NCI-H345 (cell line): ENCODE measurements at places on chromosomes 4 and X.
A peak's percentile ranks its signal among the peaks of the same experiment; 100 is the strongest.

- no peak for DNase-seq
Observed at GRCh38 chr4:76779740-76780459, 118.0 kb downstream of the SOWAHB start.

- no peak for DNase-seq
Observed at GRCh38 chr4:61199873-61200186, 296 bp upstream of the ADGRL3 start.

- no peak for DNase-seq
Observed at GRCh38 chr4:161931089-161931488, 232.7 kb downstream of the FSTL5 start.

- peak; percentile 23 for DNase-seq
Observed at GRCh38 chr4:85968945-85969819, 390.7 kb downstream of the MAPK10 start.

DNA sequence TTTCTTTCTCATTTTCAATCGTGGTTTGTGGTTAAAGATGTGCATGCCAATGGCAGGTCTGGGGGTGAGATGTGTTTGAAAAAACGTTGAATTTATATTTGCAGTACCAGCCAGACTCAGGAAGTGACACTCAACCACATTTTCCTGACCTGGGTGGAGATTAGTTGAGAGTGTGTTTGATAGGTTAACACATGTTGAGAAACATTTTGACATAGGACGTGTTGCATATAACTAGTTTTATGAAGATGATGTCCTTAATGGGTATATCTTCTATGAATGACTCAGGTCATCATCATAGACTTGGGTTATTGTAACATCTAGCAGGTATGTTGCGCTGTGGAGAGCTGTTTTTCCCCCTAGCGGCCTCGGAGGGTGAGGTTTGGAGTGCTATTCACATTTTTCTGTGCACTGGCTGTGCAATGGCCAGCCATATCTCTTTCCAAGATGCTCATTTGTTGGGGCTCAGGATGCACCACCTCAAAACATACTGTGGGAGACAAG is 21.7 kb upstream of the CD38 start:
- DNase-seq = no peak

DNA sequence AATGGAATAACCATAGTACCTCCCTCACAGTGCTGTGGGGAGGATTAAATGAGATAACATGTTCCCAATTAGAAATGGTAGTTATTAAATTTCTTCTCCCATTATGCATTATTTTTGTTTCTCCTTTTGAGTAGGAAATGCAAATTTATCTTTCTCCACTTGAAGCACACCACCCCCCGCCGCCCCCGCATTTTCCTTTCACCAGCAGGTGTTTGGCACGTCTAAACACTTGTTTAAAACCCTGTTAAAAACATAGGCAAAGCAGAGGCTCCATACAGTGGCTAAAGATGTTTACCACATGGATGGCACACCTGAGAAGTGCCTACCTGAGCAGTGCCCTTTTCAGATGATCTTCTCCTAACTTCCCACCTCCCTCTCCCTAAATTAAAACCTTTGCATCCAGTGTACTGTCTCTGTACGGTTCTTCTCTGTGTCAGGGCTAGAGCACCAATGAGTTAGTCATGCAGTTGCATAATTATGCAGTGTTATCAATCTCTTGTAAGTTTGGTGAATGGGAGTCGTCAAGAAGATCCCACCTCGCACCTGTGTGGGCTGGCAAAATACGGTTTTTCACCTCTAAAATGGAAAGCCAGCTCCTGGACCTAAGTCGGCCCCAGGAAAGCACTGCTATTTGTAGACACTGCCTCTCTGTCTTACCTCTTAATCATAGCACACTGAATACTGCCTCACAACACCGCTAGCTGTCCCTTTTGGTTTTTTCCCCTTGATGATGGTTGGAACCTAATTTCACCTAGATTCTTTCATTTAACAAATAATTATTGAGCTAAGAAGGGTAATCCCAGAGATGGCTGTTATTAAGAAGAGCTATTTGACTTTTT is 122.0 kb downstream of the CT47B1 start:
- DNase-seq = no peak

DNA sequence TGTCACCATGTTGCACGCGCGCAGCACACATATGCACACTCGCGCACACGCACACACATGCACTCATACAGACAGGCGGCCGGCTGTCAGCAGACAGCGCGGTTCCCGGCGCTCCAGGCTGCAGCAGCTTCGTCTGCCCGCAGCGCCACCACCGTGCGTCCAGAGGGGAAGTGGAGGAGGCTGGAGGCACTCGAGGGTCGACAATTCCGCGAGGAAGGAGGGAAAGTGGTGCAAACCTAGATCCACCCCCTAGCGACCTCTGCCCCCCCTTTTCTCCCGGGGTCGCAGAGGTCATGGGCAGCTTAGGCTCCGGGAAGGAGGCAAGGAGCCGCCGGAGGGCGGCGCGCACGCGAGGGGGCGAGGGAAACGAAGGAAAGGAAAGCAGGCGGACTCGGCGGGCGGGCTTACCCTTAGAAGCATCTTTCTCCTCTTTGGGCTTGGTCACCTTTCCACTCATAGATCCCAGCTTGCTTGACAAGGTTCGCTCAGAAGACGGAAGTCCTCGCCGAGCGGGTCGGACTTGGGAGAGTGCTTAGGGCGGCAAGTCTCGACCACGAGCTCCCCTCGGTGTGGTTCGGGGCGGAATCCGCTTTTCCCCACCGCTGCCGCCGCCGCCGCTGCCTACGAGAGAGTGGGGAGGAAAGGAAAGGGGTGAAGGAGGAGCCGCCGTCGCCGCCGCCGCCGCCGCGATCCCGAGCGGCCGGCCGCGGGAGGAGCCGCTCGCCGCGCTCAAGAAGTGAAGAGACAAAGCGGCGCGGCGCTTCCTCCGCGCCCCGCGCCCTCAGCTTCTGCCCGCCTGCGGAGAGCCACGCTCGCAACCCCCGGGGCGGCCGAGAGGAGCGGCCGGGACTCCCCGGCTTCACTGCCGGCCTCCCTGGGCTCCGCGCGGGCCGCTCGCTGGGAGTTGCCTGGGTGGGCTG is 326.6 kb upstream of the F9 start:
- DNase-seq = no peak

GRCh38 chrX:42943051-42943974 is 165.3 kb upstream of the PPP1R2C start:
- DNase-seq = no peak

GRCh38 chr4:139202991-139203390 is 26.0 kb upstream of the ELF2 start:
- DNase-seq = no peak

- DNase-seq = no peak
Observed at GRCh38 chr4:154534296-154534695, 15.9 kb downstream of the PLRG1 start.

- no peak for DNase-seq
Observed at GRCh38 chrX:71870208-71871098, 40.2 kb upstream of the NHSL2 start.

DNA sequence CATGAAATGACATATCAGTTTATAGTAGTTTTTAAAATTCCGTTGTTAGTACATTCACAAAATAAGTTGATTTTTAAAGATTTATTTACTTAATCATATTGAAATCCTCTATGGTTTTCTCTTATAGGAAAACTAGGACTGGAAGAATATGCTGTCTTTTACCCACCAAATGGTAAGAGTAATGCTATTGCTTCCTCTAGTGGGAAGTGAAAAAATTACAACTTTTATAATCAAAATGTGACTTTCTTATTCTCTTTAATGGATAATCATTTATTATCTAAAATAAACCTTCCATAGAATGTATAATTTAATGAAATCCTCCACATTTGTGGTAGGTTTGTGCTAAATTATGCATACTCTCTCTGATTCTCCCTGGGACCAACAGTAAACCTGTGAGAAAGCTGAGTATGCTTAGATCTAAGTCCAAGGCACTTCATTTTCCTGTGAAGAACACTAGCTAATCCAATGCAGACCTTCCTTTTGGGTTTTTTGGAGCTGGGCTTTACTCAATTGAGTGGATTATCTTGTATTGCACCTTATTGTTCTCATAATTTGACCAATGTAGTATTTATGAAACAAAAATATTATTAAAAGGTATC is 136.2 kb downstream of the TBC1D19 start:
- peak; percentile 12 for DNase-seq

DNA sequence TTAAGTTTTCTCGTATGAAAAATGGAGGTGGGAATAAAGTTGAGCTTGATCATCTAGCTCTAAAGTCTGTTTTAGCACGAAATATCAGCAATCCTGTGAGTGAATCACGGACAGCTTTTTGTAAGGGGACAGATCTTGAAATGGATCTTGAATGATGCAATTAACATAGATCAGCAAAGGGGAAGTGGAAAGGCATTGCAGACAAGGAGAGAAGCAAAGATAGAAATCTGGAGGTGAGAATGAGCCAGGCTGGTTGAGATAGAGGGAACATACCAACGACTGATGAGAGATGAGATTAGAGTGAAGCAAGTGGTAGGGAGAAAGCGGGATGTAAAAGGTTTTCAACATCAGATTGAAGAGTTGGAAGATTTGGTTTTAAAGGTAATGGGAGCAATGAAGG is 4.6 kb upstream of the DGKK start:
- DNase-seq = no peak

- DNase-seq = no peak
Observed at GRCh38 chr4:25939330-25939729, 25.3 kb downstream of the SMIM20 start.

DNA sequence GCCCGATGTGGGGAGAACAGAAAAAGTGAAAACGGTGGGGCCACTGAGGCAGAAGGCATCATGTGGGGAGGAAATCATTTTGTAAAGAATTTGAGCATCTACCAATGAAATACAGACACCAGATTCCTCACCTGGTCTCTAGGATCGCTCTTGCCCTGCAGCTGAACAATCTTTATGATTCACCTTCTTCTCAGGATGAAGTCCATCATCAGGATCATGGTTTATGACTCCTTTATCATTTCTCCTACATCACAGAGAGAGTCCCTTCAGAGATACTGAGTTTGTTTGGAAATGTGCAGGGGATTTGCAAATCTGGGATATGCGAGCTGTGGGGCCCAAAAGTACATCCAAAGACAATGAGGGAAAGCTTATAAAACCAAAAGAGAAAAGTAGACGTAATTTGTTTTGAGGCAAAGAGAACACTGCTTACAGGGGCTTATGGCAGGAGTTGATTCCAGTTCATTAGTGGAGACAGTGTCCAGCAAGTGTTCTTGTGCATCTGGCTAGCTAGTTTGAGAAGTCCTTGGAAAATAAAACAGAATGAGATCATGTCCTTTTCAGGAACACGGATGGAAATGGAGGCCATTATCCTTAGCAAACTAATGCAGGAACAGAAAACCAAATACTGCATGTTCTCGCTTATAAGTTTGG is 15.3 kb upstream of the ANXA5 start:
- DNase-seq = no peak

DNA sequence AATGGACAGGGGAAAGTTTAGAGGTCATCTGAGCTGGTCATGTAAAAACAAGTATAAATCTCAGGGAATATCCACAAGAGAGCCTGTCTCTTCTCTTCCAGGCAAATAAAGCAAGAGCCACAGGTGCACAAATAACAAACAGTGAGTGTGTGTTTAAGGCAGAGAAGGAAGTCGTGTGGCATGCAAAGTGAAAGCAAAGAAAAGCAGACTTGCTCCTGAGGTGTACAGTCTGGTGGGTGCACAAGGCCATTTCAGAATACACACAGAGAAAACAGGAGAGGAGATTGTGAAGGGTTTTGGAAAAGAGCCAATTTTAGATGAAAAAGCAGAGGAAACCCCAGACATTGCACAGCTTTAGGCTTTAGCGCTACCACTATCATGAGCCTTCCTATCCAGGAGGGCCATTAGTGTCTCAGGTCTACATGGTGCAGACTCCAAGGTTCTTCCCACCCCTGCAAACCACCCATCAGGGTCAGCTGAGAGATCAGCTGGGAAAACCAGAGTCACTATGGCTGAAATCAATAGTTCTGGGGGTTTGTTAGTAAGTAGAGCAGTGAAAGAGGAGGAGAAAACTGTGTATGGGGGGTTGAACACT is 355.8 kb downstream of the KLHL4 start:
- DNase-seq = no peak

GRCh38 chr4:135770505-135770904 is 1568.9 kb upstream of the PABPC4L start:
- DNase-seq = no peak

DNA sequence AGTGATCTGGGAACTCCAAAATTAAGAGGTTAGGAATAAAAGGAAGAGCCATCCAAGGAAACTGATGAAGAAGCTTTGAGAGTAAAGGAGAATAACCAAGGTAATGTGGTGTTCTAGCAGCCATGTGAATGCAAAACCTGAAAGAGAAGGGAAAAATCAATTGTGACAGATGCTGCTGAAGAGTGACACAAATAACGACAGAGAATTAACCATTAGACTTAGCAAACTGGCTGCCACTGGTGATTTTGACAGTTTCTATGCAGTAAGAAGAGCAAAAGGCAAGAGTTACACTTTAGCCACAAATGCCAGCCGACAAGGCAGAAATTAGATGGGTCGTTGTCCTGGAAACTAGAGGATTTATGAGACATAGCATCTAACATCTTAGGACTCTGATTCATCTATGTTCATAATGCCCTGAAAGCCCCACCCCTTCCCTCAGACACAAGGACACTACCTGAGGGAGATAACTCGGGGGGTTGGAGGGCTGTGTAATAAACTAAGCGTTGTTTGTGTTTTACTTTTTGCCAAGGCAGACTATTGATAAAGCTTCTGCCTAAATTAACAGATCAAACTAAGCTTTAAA is 13.0 kb upstream of the TMEM144 start:
- no peak for DNase-seq

DNA sequence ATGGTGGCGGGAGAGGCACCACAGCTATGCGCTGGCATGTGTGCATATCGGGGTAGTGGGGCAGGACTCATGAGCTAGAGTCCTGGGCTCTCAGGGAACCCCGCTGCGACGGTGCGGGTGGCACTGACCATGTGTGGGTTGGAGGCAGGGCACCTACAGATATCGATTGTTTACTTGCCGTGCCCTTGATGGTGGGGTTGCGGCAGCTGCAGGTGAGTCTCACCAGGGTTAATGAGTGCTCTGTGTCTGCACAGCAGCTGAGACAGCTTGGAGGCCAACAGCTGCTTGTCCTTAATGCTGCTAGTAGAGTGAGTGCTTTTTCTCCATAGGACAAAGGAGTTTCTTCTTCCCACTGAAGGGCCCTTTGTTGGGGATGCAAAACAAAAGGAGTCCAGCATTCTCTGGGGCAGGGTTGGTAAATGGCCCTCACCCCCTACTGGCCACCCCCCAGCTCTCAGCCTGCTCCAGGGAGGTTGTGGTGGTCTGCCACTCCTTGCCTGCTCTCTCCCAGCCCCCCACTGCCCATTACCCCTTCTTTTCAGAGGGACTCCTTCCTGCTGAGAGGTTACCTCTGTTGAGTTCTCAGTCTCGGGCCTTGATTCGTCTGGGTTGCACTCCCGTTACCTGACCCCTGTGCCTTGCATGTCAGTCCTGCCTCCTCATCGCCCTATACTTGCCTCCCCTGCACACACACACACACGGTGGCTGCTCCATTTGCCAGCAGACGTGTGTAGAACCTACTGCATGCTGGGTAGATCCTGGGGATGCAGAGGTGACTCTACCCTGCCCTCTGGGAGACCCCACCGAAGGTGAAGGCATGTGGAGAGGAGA is 52.8 kb downstream of the TBC1D14 start:
- peak; percentile 44 for DNase-seq
